Renal cortex interstitium (tissue), 15 donors: ENCODE measurements at places on chromosomes 7 and 10. TPM values are rescaled to one million over a fixed set of nuclear protein-coding genes. Genes with fewer than 3 reads are reported as not detected.

GRCh38 chr10:55287346-55287745, 486.3 kb upstream of the PCDH15 start:
- DNase-seq = no peak

GRCh38 chr7:77266291-77266794, 66.7 kb upstream of the FGL2 start:
- DNase-seq = no peak

GRCh38 chr10:61471491-61471890, 18.3 kb upstream of the TMEM26 start:
- DNase-seq = no peak

DNA sequence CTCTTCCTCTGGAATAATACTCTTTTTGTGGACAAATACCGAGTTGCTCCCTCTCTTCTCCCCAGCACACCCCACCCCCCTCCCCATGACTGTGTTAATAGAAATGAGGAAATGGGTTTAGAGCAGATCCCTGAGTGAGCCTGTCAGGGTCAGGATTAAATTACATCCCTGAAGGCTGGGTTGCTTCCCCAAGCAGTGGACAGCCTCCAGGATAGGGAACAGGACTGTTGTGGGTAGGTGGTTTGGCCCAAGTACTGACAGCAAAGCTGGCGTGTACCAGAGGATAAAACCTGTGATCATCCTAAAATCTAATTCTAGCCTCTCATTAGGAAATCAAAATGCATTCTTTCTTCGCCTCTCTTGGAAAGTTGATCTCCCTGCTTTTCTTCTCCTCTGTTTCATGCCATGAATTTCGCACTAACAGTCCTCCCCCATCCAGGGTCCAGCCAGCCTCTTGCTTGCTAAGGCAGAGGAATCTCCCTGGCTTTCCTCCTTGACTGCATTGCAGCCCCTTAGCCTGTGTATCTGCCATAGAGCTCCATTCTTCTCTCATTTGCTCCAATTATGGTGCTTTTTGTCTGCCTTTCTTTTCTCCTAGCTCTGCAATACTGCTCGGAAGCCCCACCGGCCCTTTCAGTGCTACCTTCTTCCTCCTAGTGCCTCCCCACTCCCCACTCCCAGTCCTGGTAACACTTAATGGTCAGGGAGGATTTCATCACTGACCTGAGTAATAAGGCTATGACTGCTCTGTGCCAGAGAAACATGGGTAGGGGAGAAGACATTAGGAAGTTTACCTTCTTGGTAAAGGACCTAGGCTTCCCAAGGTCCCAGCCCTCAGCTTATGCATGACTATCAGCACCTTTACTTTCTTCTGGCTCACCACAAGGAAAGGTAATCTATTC, 8.4 kb downstream of the LRRC4 start:
- no peak for DNase-seq

DNA sequence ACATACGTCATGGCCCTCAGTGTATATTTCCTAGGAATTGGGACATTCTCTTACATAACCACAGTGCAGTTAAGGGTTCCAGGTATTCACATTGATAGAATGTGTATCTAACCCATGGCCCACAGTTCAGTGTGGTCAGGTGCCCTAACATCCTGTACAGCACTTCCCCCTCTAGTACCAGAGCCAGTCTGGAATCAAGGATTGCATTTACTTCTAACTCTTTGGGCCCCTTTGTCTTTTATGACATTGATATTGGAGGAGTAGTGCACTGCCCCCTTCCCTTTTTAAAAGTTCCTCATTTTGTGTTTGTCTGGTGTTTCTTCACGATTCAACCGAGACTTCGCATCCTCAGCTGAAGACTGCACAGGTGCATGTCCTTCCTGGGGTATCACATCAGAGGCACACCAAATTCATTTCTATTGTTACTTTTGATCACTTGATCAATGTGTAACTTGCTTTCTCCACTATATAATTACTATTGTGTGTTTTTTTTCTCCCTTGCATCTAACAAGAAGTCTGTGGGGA, 22.4 kb upstream of the NPFFR1 start:
- DNase-seq = no peak

The KDM7A gene
- 15.3 TPM for polyA plus RNA-seq

- DNase-seq = no peak
Measured at GRCh38 chr10:93143281-93143680, 69.6 kb downstream of the CYP26A1 start.

The PIP gene
- polyA plus RNA-seq = not detected

- DNase-seq = no peak
Measured at GRCh38 chr7:77753173-77753572, 45.1 kb downstream of the TMEM60 start.

DNA sequence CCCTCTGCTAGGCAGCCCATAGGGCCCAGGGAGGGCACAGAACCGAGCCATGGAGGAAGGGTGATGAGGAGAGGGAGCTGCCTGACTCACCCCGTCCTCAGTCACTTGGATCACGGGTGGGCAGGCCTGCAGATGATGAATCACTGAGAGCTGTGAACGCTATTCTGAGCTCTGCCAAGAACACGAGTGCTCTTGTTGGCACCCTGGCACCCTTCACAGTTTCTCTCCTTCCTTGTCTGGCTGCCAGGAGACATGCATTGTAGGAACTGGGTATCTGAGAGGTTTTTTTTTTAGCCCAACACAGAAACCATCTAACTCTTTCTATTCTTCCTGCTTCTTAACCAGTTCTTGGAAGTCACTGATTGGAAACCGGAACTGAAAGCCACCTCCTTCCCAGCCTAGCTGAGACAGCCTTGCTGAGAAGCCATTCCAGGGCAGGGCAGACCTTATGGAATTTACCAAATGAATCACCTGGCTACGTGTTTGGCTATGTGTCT, 82.1 kb downstream of the SLC37A3 start:
- no peak for DNase-seq

DNA sequence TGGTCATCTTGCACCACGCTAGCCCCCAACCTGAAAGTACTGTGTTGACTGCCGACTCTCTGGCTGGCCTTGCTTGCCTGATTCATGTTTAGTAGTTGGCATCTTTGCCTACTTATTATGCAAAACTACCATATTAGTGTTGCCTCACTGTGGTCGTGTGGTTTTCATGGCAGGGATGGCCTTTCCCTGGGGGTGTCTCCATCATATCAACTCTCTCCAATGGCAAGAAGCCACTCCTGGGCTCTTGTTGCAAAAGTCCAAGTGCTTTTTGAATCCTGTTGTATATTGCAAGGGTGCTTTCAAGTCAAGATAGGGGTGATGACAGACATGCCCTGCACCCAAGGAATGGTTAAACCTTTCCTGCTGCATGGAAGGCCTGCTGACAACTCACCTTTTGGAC, 39.4 kb downstream of the ABLIM1 start:
- DNase-seq = no peak

- DNase-seq = no peak
Measured at GRCh38 chr10:30063099-30063498, 3.7 kb upstream of the JCAD start.

GRCh38 chr7:91291902-91292301, 27.7 kb downstream of the FZD1 start:
- DNase-seq = no peak

The PPP1R9A gene
- polyA plus RNA-seq = 30.4 TPM

DNA sequence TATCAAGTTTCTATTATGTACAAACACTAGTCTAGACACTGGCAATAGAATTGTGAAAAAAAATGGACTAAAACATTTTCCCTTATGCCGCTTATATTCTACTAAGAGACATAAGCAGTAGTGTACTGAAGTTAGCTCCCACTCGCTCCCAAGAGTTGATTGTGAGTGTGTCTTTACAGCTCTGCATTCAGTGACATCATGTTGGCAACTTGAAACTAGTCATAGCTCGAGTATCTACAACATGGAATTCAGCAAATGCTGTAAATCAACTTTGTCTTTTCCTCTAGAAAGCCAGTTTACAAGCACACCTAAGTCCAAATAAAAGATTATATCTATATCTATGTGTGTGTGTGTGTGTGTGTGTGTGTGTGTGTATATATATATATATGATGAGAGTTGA, 58.8 kb upstream of the MAGI2 start:
- no peak for DNase-seq

- DNase-seq = no peak
Measured at GRCh38 chr10:3886191-3886590, 101.2 kb upstream of the KLF6 start.
